ENCODE measurements at places on chromosomes 4 and X.

DNA sequence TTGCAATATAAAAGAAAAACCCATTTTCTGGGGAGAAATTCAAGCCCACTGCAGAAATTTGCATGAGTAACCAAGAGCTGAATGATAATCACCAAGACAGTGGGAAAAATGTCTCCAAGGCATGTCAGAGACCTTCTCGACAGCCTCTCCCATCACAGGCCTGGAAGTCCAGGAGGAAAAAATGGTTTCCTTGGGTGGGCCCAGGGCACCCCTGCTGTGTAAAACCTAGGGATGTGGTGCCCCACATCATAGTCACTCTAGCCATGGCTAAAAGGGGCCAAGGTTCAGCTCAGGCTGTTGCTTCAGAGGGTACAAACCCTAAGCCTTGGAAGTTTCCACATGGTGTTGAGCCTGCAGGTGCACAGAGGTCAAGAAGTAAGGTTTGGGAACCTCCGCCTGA lies 108.4 kb downstream of the FAT4 start:
- DNase-seq = no peak

DNA sequence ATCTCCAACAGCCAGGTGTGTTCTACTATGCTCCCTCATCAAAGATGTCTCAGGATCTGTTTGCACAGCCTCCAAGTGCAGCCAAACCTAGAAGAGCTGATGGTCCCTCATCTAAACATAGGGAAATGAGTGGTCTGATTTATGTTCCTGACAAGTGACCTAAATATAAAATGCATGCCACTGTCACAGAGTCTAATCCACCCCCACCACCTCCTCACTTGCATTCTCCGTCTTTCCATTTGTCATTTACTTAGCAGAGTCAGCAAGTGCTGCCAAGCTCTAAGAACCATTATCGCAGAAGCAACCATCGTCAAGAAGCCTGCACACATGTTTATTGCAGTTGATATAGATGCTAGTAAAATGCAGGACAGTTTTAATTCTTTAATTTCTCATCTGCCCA lies 33.1 kb upstream of the VCX3A start:
- DNase-seq = no peak

GRCh38 chr4:3177426-3177825 lies 71.5 kb upstream of the MSANTD1 start:
- no peak for DNase-seq

DNA sequence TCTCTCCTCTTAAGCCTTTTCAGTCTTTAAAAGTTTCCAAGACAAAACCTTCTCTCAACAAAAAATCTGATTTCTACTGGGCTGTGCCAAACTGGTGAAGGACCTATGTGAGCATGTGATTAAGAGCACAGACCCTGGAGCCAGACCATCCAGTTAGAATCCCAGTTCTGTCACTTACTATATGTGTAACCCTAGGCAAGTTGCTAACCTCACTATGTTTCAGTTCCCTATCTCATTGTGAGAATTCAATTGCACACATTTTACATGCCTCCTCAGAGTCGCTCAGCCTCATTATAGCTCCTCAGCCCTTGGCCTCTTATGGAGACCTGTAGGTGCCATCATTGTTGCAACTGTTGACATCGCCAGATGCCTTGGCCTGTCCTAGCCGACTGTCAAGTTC lies 54.1 kb upstream of the VEGFD start:
- no peak for DNase-seq

- no peak for DNase-seq
These were observed 229.9 kb upstream of the AFF2 start for GRCh38 chrX:148270499-148270898.

DNA sequence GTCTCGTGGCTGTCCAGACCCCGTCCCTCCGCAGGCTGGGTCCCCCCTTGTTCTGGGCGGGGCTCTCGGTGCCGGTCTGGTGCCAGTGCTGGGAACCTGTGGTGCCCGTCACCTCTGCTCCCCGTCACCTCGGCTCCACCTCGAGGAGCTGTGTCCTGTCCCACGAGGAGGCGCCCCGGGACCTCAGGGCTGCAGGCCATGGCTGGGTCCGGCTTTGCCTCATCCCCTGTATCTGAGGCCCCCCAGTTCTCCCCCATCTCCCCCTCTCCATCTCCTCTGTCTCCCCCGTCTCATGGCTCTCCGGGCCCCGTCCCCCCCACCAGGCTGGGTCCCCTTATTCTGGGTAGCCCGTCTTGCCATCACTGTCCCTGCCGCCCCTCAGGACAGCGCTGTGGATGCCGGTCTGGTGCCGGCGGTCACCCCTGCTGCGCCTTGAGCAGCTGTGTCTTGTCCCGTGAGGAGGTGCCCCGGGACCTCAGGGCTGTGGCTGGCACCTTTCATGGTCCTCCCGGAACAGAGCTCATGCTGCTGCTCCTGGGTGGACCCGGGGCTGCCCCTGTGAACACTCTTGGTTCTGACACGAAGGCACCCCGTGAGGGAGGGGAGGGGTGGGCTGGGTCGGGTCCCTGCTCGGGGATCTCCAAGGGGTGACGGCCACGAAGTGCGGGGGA lies 13.4 kb upstream of the GTPBP6 start:
- no peak for DNase-seq

GRCh38 chr4:52914051-52914605 lies 52.0 kb downstream of the RASL11B start:
- DNase-seq = no peak

GRCh38 chrX:134998246-134998645 lies 7.5 kb downstream of the SMIM10 start:
- no peak for DNase-seq

GRCh38 chr4:77450006-77450405 lies 155.6 kb upstream of the CXCL13 start:
- no peak for DNase-seq

DNA sequence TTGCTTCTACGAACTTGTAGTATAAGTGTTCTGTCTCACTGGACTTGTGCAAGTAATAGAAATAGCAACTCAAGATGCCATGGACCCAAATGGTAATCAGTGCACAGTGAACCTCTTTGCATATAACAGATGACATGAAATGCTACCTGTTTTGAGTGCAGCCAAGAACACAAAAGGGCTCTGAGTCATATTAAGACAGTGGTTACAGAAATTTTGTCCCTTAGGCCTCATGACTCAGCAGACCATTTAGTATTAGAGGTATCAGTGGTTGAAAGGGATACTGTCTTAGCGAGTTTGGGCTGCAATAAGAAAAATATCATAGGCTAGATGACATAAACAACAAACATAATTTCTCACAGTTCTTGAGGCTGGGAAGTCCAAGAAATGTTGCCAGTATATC lies 502.9 kb upstream of the PCDH10 start:
- no peak for DNase-seq

GRCh38 chr4:4259484-4260100 lies 11.6 kb upstream of the TMEM128 start:
- DNase-seq = no peak

GRCh38 chrX:111823128-111823527 lies 52.9 kb upstream of the TRPC5OS start:
- DNase-seq = no peak

GRCh38 chr4:6905516-6906445 lies 3.8 kb upstream of the TBC1D14 start:
- no peak for DNase-seq

DNA sequence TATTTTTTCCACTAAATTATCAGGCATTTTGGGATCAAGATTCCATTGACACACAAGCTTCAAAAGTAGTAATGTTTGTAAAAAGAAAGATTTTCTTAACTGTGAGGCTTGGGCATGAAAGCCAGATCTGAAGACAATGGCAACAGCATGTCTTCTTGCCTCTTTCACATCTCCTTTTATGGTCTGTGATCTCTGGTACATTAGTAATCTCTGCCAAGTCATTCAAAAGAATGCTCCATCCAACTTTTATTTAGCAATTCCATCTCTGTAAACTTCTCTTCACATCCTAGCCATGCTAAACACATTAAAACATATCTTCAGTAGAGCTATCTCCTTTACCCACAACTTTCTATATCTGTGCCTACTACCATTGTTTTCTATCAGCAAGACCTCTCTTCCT lies 465.4 kb downstream of the FAT4 start:
- DNase-seq = no peak
